ENCODE measurements at places on chromosomes 7 and 10.
A peak's percentile ranks its signal among the peaks of the same experiment; 100 is the strongest.

- no peak for DNase-seq
These were observed 45.3 kb upstream of the ZMIZ1 start for GRCh38 chr10:79023240-79024162.

- DNase-seq = peak; percentile 39
These were observed 27.2 kb upstream of the MSRB2 start for GRCh38 chr10:23067939-23068775.

DNA sequence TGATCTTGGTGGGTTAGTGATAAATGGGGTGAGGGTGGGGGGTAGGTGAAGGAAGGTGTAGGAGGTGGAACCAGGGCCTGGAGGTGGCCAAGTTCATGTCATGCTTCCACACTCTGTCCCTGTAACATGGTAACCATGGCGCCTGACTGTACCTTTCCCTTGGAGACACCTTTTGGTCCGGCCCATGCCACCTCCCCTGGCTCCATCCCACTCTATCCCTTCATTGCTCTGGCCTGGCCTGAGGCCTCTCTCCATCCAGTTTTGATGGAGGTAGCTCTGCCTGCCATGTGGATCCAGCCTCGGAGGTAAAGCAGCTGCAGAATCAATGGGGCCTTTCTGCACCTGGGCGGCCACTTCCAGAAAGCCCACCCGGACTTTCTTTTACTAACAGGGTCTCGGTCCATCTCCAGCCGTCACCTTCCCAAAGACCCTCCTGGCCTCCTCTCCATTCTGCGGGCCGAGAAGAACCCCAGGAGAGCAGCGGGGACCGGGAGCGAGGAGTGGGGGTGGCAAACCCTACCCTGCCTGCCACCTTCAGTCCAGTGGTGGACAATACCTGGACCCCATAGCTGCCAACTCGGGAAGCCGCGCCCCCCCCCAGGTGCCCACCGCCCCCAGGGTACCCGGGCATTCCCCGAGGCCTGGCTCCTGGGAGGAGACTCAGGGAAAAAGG is 504 bp upstream of the TRRAP start:
- DNase-seq = no peak

DNA sequence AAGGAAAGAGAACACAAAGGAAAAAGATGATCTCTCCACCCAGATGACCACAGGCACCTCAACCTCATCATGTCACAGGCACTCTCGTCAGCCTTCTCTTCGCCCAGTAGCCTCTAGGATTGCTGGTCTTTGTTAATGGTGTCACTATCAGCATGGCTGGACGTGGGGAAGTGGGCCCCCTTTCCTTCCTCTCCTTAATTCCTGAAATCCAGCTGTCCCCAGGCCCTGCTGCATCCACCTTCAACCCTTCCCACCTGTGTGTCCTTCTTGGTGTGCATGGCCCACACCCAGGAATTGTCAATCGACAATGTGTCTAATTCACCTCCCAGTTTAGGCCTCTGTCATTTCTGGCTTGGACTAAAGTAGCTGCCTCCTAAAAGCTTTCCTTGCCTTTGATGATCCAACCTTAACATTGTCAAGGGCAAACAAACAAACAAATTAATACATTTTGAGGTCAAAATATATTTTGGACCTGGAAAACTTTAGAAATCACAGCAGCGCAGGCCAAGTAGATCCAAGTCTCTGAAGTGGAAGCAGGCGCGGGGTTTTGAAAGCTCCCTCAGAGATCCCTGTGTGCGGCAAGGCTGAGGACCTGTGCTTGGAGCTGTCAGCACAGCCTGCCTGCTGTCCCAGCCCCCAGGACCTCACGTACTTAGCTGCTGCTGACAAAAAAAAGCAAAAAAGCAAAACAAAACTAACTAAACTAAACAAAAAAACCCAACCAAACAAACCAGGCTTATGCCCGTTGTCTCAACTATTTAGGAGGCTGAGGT is 193.3 kb upstream of the LYZL2 start:
- no peak for DNase-seq

GRCh38 chr10:125967533-125967932 is 71.2 kb downstream of the FANK1 start:
- DNase-seq = no peak

GRCh38 chr7:34761627-34762026 is 103.6 kb downstream of the NPSR1 start:
- no peak for DNase-seq

DNA sequence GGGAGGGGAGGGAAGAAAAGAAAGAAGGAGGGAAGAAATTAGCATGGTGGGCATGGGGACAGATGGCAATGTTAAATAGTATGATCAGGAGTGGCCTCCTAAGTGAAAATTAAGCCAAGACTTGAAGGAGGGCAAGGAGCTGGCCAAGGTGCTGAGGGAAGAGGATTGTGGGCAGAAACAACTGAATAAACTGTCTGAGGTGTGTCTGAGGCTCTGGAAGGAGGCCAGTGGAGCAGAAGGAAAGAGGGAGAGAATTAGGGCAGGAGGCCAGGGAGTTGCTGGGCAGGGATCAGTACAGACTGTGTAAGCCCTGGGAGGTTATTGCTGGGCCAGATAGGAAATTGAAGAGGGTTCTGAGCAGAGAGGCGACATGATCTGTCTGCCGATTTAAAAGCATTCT is 40.6 kb upstream of the VKORC1L1 start:
- no peak for DNase-seq

GRCh38 chr10:10796061-10796773 is 221.5 kb upstream of the CELF2 start:
- no peak for DNase-seq

DNA sequence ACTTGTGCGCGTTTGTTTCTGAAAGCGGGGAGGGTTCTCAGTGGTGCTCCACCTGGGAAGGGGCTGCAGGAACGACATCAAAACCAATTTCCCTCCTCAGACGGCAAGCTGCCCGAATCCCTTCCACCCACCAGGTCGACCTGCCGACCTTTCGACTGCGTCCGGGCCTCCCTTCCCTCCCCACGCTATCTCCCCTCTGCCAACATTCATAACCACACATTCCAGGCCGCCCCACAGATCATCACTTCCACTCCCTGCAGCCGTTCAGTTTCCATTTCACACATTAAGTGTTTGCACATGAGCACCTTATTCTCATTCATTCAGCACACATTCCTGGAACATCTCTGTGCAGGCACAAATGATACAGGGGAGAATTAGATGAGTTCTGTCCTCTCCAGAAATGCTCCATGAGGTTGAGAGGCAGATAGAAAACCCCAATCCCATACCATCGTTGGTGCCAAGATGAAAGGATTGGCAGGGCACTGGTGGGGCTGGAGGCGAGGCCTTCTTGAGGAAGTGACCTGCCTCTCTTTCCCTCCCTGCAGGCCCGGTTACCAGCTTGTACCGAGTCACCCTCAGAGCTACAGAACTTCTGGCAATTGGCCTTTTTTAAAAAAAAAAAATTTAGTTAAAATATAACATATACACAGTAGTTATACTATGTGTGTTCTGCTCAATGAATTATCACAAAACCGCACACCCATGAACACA is 70.0 kb downstream of the MINDY4 start:
- no peak for DNase-seq

GRCh38 chr10:84563868-84564267 is 235.5 kb downstream of the CCSER2 start:
- no peak for DNase-seq

DNA sequence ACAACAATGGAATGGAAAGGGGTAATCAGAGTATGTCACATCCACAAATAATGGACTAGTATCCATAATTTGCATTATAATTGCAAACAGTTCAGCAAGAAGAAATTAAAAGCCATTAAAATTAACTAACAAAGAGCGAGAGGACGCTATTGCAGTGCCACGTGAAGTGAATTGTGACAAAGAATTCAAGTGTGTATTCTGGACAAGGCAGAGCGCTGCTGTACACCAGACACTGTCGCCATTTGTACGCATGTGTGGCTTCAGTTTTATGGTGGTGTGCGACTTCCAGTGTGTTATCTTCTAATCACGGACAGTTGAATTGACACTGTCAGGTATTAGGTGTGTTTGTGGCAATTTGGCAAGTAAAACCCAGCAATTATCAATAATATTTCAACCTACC is 11.3 kb downstream of the CYP3A5 start:
- DNase-seq = no peak

- DNase-seq = no peak
These were observed 78.2 kb downstream of the FAM53B start for GRCh38 chr10:124665980-124666379.

GRCh38 chr10:79393924-79394610 is 46.8 kb downstream of the PPIF start:
- DNase-seq = no peak

- DNase-seq = no peak
These were observed 45.3 kb upstream of the KMT2C start for GRCh38 chr7:152481082-152481481.

GRCh38 chr7:7181519-7182155 is 707 bp upstream of the C1GALT1 start:
- peak; percentile 46 for DNase-seq

DNA sequence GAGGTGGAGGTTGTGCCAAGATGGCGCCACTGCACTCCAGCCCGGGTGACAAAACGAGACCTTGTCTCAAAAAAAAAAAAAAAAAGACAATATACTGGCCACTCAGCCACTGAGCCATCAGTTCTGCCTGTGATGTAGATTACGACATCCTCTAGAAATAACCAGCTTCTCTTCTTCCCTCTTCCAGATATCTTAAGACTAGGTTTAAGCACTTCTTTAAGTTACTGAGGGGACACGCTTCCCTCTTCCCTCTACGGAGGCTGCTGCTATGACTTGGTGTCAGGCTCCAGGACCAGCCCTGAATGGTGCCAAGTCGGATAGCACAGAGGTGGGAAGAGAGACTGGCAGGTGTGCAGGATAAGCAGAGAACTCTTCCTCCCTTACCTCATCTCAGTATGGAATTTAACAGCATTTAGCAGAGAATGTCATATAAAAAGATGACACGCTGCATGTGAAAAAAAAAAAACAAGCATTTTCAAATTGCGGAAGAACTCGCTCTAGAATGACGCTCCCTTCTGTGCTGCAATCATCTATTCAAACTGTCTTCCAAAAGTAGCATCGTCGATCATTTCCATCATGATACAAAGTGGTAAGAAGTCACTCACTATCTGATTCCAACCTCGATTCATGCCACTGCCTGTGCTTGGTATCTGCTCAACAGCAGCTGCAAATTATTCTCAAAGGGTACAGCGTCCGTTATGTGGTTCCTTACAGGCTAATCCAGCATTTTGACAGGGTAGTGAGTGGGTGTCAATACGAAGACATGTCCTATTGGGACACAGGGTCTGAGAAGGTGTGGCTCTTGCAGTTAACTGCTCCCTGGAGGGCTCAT is 13.8 kb downstream of the DAGLB start:
- no peak for DNase-seq

DNA sequence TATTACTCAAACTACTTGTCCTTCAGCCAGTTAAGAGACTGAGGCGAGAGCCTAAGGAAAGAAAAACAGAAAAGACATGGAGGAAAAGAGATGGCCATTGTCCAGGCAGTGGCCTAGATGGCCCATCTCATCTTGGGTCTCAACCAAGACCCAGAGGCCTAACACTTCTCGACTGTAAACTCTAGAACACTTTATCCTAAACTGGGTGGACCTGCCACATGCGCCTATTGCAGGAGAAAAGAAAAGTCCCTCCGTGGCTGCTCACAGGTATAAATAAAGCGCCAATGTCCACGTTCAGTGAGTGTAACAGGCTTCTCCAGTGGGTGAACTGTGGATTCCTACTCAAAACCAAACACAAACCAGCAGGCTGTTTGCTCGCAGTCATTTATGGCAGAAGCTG is 92.7 kb upstream of the DDC start:
- DNase-seq = no peak

DNA sequence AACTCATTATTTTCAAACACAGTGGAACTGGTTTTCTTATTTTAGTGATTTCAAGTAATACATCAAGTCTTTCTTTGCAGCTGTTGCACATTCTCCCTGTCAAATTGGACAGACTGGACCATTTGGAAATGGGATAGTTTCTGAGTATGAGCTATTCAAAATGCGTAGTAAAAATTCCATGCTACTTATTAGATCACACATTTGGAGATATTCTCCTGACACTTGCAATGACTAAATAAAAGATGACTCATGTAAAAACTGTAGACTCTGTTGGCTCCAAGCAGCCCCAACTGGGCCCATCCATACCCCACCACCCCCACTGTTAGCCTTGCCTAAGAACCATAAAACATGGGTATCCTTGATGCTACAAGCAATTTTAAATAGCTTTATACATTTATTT is 25.9 kb upstream of the BICC1 start:
- peak; percentile 15 for DNase-seq

DNA sequence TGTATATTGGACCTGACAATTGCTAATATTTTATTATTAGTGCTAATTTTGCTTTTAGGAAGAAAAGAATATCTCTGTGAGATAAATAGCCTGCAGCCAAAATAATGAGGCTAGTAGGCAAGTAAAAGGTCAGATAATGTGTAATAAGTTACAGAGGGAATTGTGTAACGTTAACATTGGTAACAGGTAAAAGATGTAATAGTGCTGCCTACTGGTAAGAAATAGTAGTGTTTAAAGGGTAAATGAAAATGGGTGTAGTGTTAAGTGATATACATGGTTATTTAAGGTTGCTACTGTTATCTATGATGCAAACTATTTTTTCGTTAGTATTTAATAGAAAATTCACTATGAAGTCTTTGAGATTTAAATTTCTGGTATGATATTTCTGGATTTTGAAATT is 9.2 kb upstream of the FOXP2 start:
- peak; percentile 76 for DNase-seq

DNA sequence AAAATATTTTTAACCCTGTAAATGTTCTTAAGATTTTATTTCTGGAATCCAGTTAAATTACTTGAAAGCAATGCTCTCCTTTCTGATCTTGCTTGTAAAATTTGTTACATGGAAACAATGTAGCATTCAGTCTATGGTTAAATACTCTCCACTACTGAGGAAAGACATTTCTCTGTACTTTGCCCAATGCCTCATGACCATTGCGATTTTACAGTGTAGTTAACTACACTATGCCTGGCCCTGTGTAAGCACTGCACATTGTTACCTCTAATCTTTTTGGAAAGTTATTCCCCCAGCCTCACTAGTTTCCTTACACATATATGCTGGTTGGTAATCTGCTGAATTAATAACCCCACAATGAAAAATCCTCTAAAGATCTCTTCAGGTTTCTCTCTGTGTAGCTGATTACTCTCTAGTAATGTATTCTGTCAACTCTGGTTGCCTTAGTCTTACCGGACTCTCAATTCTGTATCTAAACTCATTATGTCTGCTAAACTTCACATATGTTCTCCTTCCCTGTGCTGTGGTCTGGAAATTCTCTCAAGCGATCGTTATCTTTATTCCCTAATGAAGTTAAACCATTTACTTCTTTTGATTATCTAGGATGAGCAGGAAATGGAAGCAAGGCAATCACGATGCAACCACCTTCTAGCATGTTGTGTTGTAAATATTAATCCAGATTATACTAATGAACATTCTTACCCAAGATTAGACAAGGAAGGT is 58.7 kb upstream of the TMEM106B start:
- no peak for DNase-seq
